LNCaP clone FGC (cell line): ENCODE measurements at places on chromosomes 2 and 18.

- peak; percentile 57 for DNase-seq
These were observed 187.1 kb downstream of the DYM start for GRCh38 chr18:49273241-49273880.

GRCh38 chr18:27017901-27018500 is 152.5 kb upstream of the AQP4 start:
- no peak for DNase-seq

DNA sequence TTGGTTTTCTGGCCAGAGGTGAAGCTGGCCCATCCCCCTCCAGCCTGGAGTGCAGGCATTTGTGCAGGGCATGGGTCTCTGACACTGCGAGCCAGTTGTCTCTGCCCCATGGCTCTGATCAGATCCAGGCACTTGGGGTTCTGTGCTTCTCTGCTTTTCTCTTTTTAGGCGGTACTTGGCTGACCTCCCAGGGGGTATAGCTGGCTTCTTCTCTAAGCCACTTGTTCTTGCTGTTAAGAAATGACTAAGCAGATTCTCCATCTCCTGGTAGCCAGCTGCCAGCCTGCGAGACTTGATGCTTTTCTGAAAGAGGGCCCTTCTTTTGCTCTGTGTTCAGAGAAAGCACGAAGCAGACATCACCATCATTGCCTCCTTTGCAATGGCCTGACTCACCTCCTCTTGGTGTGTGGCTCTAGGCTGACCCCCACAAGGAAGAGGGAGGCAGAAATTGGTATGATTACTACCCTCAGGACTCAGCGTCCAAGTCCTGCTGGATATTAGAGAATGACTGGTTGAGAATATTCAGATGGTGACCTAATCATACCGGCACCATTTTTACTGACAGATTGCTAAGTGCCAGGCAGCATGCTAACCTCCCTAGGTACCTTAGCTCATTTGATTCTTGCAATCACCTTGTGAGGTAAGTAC is 32.7 kb downstream of the TNP1 start:
- DNase-seq: no peak

DNA sequence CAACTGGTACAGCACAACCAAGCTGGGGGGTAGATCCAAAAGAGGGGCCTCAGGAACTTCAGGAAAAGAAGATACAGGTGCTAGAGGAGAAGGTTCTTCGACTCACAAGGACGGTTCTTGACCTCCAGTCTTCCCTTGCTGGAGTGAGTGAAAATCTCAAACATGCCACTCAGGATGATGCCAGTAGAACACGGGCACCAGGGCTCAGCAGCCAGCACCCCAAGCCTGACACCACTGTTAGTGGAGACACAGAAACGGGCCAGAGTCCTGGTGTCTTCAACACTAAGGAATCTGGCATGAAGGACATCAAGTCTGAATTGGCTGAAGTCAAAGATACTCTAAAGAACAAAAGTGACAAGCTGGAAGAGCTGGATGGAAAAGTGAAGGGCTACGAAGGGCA is 43.8 kb downstream of the EMILIN2 start:
- no peak for DNase-seq

DNA sequence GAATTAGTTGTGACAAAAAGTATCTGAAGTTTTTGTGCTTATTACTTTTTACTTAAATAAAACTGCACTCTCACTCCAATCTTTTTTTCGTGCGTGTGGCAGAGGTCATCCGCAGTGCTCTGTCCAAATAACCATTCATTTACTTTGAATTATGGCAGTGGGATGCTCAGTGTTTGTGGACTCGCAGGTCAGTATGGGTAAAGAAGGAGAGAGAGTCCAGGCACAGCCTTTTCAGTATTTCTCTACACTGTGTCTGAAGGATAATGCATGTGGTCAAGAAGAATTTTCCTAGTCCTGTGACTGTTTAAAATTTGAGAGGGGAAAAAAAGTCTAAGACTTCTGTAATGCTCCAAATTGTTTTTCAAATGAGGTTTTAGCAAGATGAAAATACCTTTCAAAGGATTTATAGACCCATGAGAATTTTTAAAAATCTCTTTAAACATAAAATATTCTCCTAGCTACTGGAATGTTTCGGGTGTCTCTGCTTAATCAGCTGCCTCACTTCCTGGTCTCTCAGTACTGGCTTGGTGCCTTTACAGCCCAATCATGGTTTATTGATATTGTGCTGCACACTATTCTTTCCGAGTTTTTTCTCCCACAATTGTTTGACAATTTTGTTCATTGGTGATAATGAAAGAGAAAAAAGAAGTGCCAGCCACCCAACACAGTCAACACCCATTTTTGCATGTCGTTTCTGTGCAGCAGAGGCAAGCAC is 453.2 kb downstream of the PTPRM start:
- DNase-seq: no peak

- DNase-seq: no peak
These were observed 7.1 kb downstream of the ZNF407 start for GRCh38 chr18:74604774-74605173.

- no peak for DNase-seq
These were observed 145.9 kb upstream of the KLHL14 start for GRCh38 chr18:32918692-32919250.

GRCh38 chr2:99779276-99779675 is 289.5 kb upstream of the REV1 start:
- DNase-seq: no peak

DNA sequence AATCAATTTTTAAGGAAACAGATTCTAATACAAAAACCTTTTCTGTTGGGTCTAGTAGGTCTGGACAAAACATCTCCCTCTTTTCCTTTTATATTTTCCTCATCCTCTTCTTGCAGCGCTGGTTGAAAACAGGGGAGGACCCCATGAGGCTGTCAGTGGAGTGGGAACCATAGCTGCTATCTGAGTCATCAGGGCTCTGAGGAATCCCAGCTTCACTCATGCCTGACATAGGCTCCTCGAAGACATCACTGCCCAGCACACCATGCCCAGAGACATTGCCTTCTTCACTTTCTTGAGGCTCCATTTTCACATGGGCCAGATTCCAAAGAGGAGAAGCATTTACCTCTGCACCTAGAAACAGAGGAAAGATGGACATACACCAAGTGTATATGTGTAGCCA is 10.0 kb downstream of the SUPT7L start:
- DNase-seq: no peak

GRCh38 chr18:26489881-26490280 is 58.5 kb downstream of the KCTD1 start:
- DNase-seq: no peak

- DNase-seq: no peak
These were observed 3.9 kb upstream of the PSMD1 start for GRCh38 chr2:231052494-231053451.

DNA sequence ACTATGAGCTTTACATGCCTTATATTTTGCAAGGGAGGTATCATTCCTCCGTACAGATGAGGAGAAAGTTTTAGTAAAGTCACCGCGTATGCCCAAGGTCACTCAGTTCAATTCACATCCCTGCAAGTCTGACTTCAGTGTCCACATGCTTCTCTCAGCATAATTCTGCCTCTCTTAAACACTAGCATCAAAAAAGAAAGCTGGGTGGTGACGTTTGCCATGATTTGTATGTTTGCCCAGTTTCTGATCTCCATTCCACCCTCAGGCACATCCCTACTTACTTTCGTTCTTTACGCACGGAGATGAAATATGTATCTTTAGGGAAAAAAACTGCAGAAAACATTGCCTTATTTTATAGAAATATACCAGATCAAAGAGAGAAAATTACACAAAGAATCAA is 129.2 kb upstream of the PTPRM start:
- DNase-seq: no peak

DNA sequence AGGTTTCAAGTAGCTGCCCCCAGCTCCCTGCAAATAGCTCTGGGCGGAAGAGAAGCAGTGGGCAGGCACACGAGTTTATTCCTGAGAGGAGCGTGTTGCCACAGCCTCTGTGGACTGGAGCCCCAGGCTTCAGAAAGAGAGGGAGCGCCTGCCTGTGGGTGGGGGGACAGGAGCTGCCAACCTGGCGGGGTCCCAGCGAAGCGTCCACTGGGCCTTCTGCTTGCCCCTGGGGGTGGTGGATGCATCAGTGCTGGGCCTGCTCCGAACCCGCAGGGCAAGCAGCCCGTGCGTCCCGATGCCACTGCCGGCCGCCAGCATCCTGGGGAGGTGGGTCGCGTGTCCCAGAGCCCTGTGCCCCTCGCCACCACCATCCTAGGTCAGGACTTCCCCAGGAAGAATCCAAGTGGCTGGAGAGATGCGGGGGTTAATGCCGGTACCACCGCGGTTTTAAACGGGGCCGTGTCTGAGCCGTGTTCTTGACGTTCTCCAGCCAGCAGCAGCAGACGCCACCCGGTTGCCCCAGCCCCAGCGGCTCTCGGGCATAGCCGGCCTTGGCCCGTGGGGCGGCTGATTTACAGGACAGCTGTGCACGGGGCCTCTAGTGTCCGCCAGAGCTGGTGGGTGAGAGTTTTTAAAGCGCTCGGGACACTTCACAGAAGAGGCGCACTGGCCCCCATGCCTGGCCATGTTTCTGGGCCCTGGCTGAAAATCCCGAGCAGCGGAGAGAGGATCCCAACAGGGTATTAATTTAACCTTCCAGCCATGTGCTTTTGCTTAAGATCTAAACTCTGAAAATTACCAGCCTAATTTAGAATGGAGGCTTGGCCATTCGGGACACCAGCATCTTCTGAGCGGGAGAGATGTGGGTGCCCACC is 84.7 kb downstream of the NFATC1 start:
- DNase-seq: no peak

GRCh38 chr2:85717308-85718008 is 23.3 kb downstream of the GNLY start:
- no peak for DNase-seq

DNA sequence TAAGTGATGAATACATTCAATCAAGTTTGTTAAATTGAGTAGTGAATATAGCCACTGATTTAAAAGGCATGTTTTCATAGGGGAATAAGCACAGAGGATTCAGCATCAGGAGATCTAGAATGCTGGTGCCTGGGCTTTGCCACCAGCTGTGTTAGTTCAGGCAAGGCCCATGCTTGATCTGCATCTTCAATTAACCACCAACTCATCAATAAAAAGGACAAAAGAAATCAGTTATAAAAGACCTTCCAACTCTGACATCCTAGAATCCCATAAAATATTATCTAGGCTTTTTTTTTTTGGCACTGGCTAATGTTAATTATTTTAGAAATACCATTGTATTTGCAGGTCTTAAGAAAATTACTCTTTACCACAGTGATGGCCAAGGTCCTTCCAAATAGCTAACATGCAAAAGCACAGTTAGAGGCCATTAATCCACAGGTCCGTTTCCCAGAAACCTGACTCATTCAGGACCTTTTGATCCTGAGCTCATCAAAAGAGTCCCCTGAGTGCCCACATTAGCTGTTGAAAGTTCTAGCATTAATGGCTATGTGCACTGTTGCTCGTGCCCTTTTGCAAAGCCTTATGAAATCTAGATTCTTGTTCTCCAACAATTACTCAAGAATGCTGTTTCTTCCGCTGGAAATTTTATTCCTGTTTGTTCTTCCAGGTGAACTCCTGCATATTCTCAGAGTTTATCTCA is 170.0 kb downstream of the CYRIA start:
- no peak for DNase-seq

GRCh38 chr2:4357121-4357520 is 653.7 kb downstream of the DCDC2C start:
- DNase-seq: no peak

DNA sequence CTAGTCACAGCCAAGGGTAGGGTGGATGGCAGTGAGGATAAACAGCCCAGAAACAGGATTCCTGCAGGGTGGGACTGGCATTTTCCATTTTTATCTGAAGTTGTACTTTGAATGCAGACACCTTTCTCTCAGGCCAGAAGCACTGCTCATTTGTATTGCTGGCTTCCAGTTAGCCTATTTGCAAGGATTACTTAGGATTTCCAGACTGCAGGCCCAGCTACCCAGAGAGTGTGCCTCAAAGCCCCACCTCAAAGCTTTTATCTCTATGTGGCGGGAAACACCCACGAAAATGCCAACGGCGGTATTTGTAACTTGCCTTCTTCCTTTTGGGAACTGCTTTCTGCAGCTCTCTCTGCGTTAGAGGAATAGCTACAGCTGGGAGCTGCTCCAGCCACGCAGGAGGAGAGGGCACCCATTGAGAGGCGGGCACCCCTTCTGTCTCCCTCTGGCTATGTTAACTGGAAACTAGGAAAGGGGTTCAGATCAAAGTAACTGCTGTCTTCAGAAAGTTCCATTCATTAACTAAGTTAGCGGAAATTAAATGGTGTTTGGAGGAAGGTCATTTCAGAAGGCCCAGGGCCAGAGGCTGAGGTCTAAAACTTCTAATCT is 144.9 kb downstream of the TGIF1 start:
- no peak for DNase-seq

GRCh38 chr2:230583581-230583980 is 129.1 kb upstream of the CAB39 start:
- DNase-seq: no peak
